HFFc6 (cell line): ENCODE measurements at places on chromosomes 7 and 10.

- DNase-seq: peak; percentile 72
Observed at GRCh38 chr10:23065181-23065948, 30.0 kb upstream of the MSRB2 start.

- no peak for DNase-seq
Observed at GRCh38 chr10:6065406-6065805, 3.2 kb upstream of the IL2RA start.

DNA sequence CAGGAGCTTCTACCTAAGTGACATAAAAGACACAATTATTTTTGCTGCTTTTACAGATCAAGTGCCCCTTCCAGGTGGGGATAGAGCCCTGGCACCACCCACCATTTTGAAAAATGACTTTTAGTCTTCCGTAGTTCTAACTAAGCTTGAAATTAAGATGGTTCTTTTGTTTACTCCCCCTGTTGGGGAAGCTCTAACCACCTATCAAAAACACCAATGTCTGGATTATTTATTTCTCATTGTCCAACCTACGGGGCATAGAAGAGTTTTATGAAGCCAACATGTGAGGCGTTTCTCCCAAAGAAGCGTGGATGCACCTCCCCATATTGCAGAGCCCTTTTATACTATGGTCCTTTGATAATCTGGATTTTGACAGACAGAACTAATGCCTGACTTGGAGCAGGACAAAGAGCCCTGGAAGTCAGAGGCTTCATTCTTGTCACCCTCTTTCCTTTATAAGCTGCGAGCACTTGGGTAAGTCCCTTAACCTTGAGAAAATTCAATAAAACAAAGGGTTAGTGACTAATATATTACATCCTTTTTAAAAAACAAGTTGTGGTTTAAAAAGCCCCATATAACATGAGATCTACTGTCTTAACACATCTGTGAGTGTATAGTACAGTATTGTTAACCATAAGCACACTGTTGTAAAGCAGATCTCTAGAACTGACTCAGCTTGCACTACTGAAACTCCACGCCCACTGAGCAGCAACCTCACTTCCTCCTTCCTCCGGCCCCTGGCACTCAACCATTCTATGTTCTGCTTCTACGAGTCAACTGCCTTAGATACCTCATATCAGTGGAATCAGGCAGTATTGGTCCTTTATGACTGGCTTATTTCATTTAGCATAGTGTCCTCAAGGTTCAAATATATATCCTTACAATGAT is 67.5 kb downstream of the ATXN7L1 start:
- DNase-seq: peak; percentile 62

GRCh38 chr7:90251304-90251635 is 6.3 kb downstream of the CFAP69 start:
- no peak for DNase-seq

DNA sequence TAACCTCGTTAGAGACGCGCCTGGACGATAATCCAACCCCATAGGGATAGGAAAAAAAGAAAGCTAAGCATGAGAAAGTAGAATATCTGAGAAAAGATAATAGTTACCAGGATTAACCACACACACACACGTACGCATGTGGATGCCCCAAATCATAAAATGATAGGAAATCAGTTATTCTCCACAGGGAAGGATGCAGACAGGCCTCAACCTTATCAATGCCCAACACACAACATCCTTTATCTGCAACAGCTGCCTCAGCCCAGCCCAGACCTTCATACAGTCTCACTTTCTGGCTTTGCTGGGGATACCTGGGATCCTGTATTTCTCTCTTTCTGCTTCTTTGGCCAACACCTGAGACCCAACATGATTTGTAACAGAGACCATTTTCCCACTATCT is 123.0 kb downstream of the NOC3L start:
- DNase-seq: no peak

GRCh38 chr7:99383791-99384370 is 9.4 kb downstream of the ARPC1B start:
- DNase-seq: no peak

DNA sequence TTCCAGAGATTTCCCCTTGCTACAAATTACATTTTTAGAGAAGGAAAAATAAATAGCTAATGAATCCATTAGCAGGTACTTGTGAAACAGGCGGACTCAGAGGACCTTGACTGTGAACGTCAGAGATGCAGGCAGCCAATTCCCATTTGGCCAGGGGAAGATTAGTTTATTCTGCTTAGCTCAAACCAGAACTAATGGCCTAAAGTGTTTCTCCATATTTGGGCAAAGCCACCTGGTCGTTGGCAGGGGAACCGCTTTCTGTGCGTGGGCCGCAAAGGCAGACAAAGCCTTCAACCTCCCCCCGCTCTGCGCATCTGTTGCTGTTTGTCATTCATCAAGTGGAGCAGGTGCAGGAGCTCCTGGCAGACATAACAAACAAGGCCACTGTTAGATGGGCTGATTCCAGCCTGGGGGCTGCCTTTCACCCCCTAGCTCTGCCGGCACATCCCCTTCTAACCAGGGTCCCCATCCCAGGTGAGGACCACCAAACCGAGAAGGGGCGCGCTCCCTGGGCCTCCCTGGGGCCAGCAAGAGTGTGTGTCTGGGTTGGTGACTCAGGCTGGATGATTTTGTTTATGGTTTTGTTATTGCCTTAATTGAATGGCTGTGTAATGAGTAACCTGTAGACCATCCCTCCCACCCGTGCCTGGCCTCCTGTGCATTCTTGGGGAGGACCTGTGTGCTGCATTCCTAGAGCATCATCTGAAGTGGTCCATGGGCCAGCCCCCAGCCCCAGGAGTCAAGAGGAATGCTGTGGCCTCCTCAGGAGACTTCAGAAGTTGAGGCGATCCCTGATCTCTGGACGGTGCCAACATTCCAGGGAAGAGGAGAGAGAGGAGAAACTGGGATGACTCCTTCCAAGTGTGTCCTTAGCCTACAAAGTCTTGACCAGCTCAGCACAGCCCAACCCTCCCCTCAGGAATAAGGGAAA is 14.5 kb upstream of the CPA1 start:
- DNase-seq: peak; percentile 78

- peak; percentile 13 for DNase-seq
Observed at GRCh38 chr10:58969576-58969975, 206.9 kb upstream of the PHYHIPL start.

DNA sequence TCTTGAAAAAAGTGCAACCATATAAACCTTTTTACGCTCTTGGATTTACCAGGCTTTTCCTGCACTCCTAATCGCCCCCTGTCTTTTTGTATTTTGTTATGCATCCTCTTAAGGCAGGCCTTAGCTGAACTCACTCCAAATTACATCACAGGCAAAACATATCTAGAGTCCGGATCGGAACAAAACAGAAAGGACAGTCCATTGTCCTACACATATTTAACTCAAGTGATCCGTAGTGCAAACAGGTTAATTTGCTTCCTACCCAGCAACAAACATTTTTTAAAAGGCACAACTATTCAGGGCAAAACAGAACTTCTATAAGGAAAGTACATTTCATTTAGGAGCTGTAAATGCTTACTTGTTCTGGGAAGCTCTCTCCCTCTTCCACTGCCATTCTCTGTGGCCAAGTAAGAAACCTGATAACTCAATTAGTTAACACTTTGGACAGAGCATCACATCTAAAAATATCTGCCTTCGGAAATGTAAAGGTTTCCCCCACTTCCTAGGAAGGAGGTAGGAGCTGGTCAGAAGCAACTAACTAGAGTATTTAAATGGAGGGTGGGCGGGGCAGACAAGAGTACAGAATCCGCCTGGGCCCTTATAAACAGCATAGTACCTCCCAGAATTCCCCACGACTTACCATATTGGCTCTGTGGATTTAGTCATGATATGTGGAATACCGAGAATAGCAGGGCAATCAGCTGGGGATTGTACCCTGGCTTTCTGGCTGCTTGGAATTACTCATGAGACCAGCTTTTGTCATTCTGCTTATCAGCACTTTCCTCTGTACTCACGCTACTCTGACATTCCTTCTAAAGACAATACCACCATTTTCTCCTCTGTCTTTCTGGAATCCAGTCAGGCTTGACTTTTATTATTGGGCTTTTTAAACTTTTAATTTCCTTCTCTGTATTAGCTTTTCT is 89.5 kb downstream of the ANK3 start:
- DNase-seq: no peak

- no peak for DNase-seq
Observed at GRCh38 chr10:116300542-116300941, 23.7 kb upstream of the CCDC172 start.

DNA sequence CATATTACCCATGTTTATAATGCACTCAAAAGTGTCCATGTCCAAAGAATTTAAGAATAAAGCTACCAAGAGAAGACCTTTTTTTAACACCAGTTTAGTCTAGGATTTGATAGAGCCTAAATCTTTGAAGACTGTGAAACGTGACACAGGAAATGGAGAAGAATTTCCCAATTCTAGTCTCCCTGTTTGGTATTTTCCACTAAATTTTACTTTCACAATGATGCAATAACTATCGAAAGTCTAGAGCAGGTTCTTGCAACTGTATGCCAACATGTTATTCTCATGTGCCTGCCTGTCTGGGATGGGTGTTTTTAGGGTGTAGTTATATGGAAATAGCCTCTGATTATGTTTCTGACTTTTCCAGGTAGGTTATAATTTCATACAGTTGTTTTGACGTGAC is 6.9 kb upstream of the MXI1 start:
- no peak for DNase-seq

GRCh38 chr7:17301471-17302456 is 3.3 kb downstream of the AHR start:
- peak; percentile 31 for DNase-seq

DNA sequence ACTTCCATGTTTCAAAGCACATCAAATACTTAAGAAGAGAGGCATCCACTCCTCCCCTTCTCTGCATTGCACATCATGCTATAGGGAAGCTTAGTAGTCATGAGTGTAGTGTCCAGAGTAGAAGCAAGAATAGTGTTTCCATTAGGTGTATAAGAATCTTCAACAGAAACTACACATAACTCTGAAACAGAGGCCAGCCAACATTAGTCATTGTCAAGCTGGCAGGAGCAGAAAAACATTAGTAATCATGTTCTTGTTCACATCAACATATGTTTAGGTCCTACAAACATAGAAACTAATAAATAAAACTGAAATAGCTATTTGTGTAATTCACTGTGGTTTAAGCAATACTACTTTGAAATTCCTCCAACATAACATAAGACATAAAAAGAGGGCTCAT is 370.2 kb downstream of the PPP1R3A start:
- DNase-seq: no peak

GRCh38 chr10:3781468-3782145 is 3.4 kb downstream of the KLF6 start:
- DNase-seq: peak; percentile 58

- DNase-seq: peak; percentile 28
Observed at GRCh38 chr7:98745722-98746318, 124.0 kb downstream of the TMEM130 start.

GRCh38 chr10:1365540-1366321 is 309.5 kb downstream of the WDR37 start:
- no peak for DNase-seq

DNA sequence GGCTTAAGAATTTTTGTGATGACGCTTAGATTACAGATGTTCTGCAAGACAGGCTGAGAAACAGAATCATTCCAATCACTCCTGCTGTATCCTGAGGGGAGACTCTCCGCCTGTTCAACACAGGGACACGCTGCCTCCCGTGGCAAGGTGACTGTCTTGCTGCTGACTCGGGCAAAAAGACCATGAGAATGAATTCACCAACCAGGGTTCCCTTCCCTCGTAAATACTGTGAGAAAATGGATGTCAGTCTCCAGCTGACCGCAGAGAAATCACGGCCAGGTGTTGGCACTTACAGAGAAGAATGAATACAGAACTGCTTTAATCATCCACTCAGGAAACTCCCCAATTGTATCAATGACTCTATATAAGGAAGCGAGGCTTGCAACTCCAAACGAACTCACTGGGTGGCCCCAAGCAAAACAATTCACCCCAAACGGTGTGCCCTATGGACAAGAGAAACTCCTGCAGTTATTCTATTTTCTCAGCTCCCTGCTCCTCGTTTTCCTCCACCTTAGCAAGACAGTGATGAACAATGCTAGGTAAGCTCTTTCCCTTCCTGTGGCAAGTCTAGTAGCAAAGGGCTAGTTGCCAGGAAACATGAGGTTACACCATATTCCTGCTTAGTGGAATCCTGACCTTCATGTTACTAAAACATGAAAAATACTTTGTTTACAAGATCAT is 22.8 kb downstream of the GNA12 start:
- DNase-seq: peak; percentile 54

GRCh38 chr7:35430547-35431153 is 176.8 kb upstream of the TBX20 start:
- no peak for DNase-seq
